HTR-8/SVneo (cell line): ENCODE measurements at places on chromosomes 2 and 18.

DNA sequence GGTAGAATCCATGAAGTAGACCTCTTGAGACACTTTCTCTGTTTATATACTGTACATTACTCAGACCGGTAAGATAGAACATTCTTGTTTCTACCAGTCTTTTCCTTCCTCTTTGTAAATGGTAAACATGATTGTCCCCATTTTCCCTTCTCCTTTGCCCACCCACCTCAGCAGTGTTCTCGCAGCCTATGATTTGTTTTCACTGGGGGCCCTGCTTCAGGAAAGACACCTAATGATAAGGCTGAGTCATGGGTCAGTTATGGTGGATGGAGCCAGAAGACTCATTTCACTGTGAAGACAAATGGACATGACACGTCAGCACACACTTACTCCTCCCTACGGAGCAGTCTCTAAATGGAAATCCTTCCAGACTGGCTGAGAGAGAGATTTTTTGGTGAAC is 23.7 kb downstream of the CENPO start:
- DNase-seq: peak; percentile 66

DNA sequence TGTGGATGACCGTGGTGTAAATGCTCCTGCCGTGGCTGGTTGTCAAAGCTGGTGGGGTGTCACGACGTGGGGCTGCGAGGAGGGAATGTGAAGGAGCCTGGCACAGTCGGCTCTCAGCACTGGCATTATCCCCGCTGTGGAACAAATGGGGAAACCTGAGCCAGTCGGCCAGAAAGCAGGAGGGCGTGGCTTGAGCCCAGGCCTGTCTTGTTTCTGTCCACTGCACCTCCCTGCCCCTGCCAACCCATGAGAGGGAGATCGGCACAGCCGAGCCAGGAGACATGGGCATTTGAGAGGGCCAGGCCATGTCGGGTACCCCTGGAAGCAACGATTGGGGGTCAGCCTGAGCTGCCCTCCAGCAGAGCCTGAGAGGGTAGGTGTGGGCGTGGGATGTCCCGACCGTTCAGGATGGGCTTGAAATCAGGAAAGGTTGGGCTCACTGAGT is 44.5 kb downstream of the PDIA6 start:
- no peak for DNase-seq

- no peak for DNase-seq
These were observed 126.5 kb downstream of the GALR1 start for GRCh38 chr18:77376043-77376732.

- no peak for DNase-seq
These were observed 36.1 kb downstream of the TET3 start for GRCh38 chr2:74020702-74021406.

DNA sequence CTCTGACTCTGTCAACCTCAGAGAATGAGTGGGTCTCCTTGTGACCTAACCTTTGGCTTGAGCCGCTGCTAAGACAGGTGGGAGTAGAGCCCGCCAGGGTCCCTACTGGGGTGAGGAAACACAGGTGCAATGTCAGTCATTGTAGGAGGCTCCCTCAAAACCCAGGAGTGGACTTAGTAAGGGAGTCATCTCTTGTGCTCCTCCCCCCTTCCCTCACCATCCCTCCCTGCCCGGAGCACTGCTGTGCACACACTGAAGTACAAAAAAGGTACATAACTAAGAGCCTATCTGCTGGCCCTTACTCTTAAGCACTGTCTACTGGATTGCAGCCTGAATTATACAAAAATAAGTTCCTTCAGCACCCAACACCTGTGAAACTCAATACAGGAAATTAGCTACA is 77.2 kb downstream of the MYO3B start:
- no peak for DNase-seq

- no peak for DNase-seq
These were observed 44.5 kb downstream of the TXNL1 start for GRCh38 chr18:56593906-56594305.

GRCh38 chr18:10562773-10563160 is 36.9 kb downstream of the NAPG start:
- no peak for DNase-seq

DNA sequence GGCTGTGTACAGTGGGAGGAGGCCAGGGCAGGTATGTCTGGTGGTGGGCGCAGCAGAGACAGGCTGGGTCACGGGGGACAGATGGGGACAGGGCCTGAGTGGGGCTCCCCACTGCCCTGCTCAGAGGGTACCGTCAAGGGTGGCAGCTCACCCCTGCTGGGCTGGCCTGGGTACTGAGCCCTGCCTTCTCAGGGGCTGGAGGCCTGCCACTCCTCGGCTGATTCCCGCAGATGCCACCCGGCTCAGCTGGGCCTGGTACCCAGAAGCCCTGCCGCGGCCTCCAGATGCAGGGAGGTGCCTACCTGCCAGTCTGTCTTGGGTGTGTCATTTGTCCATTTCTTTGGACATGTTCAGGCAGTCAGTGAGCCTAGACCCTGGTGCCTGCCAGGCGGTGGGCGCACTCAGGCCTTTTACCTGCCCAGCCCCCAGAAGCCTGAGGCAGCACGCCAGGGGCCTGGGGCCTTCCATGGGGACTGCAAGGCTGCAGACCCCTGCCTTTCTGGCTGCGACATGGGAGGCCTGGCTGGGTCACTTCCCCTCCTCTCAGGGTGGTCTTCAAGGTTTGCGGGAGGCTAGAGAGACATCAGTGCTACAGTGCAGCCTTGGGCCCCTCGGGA is 3.3 kb downstream of the SNORC start:
- no peak for DNase-seq

GRCh38 chr2:217839073-217839749 is 163.6 kb downstream of the TNS1 start:
- DNase-seq: no peak

- DNase-seq: no peak
These were observed 7.9 kb downstream of the STK11IP start for GRCh38 chr2:219605607-219605954.

GRCh38 chr18:57981308-57982028 is 62.6 kb upstream of the NEDD4L start:
- DNase-seq: no peak

- DNase-seq: peak; percentile 68
These were observed 19.6 kb upstream of the KCNG3 start for GRCh38 chr2:42513252-42513918.

DNA sequence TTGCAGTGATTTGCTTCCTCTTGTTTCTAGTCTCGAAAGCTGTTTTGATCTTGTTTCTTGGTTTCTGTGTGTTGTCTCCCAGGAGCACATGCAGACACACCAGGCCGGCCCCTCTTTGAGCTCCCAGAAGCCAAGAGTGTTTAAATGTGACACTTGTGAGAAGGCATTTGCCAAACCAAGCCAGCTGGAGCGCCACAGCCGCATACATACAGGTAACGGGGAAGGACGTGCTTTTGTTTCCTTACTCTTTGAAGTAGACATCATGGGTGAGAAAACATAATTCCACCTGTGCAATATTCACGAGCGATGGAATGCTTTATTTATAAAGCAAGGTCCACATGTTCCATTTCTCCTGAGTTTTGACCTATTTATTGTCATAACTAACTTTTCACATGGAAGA is 137.2 kb downstream of the ZNF236 start:
- no peak for DNase-seq

DNA sequence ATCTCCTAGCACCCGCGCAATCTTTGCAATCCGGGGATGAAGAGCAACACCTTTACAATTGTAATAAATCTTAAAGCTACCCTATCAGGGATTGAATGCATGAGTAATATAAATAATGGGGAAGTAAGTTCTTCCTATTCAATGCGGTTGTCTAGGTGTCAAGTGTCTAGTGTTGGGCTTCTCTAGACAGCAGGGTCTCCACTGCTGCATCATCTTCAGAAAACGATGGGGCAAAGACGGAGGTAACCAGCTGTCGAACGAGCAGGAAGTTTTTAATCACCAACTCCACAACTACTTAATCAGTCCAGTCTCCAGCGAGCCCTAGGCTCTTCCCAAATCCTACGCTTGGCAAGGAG is 573 bp downstream of the STAM2 start:
- DNase-seq: no peak

DNA sequence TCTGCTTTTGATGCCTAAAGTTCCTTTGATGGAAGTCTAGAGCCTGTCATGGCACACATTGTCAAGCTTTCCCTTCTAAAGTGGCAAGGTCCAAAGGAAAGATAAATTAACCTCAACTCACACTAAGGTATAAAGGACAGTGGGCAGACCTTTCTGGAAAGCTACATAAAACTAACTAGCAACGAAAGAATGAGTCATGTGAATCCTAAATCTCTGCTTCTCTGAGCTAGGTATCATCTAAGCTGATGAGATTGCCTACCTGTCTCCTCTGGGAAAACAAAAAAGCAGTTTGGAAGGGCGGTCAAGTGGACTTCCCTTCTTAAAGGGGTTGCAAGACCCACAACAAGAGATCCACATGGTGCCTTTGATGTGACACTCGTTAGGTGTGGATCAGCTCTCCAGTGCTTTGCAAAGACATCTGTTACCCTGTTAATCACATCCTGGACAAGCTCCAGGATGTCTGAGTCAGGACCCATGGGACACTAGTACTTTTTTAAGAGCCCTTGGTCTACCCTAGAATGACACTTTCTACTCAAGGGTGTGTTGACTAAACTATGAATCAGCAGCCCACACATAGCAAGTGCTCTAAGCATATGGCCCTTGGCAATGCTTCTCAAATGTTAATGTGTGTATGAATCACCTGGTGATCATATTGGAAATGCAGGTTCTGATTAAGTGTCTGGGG is 173.5 kb downstream of the ALK start:
- DNase-seq: peak; percentile 56

GRCh38 chr2:119536211-119536610 is 8.0 kb upstream of the CFAP221 start:
- DNase-seq: no peak

- DNase-seq: no peak
These were observed 17.1 kb downstream of the PRKD3 start for GRCh38 chr2:37307500-37307899.

DNA sequence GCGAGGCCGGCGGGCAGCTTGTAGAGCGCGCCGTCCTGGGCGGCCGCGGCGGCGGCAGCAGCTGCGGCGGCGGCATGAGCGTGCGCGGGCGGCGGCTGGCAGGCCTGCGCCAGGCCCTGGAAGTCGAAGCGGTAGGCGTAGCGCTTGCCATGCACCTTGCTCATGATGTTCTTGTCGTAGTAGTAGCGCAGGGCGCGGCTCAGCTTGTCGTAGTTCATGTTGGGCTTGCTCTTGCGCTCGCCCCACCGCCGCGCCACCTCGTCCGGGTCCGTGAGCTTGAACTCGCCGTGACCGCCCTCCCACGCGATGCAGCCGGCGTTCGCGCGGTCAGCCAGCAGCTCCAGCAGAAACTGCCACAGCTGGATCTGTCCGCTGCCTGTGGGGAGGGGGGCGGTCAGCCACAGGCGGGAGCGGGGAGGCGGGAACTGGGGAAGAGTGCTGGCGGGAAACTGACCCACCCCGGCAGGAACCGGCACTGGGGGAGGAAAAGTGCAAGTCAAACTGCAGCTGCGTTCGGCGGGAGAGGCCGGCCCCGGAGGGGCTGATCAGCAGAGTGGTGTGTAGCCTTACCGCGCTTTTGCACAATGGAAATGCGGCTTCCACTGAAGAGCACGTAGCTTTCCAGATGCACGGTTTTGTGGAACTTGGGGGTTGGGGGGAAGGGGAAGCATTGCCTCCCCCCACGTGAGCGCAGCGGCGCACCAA is 3.0 kb downstream of the FEV start:
- no peak for DNase-seq

GRCh38 chr18:34543356-34543755 is 166.7 kb upstream of the DTNA start:
- DNase-seq: no peak

GRCh38 chr2:233247744-233248143 is 3.7 kb upstream of the ATG16L1 start:
- peak; percentile 41 for DNase-seq

DNA sequence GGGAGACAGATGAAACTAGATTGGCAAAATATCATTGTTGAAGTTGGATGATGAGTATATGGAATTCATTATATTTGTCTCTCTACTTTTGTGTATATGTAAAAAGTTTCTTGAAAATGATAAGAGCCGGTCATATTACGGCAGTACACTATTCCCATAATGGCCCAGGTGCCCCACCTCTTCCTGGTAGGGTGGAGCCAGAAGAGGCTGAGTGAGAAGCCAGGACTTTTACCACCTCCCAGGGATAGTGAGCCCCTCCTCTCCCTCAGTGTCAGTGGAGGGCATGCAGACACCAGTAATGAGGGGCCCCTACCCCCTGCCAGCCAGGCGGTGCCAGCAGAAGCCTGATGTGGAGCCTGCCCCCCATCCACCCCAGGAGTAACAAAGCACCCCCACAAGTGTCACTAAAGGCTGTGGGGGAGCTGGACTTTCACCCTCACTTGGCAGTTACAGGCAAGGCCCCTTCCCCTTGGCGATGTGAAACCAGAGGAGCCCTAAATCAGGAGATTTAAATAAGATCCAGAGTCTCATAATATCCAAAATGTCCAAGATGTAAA is 198.9 kb upstream of the RBBP8 start:
- no peak for DNase-seq

DNA sequence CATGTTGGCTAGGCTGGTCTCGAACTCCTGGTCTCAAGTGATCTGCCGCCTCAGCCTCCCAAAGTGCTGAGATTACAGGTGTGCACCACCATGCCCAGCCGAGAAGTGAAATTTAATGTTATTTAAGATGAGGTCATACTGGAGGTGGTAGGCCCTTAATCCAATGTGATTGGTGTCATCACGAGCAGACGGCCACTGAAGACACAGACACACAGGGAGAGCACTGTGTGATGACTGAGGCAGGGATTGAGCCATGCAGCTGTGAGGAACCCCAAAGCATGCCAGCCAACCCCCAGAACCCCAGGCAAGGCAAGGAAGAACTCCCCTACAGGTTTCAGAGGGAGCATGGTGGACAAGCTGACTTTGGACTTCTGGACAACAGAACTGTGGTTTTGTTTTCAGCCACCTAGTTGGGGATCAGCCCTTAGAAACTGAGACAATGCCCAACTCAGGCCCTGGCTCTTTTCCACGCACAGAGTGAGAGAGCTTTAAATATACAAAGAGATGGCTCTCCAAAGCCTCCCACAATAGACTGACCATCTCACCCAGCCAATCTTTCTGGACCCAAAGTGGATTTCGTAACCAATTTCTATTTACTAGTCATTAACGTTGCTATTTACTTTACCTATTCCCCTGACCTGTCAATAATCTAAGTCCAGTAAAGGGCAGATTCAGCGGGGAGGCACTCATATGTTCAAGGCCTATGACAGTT is 34.2 kb downstream of the TBC1D8 start:
- DNase-seq: no peak

GRCh38 chr2:43559391-43560230 is 36.2 kb downstream of the THADA start:
- no peak for DNase-seq

GRCh38 chr2:99959261-99960014 is 183.0 kb downstream of the AFF3 start:
- no peak for DNase-seq
